ENCODE measurements at places on chromosomes 6 and 20.

DNA sequence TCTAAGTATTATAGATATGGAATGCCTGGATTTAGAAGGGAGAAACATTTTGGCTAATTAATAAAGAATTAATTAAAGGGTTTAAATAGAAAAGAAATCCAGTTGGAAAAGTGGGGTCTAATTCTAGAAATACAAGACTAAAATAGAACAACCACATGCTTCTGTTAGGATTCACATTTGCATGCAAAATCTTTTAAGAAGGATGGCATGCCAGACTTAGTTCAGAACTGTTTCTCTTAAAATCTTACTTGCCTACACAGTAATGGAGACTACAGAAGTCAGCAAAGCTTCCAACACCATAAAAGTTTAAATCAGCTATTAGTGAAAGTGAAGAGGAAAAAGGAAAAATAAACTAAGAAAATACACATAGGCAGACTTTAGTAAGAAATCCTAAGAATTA lies 32.7 kb upstream of the KATNA1 start:
- no peak for DNase-seq

GRCh38 chr6:16783952-16784565 lies 22.8 kb upstream of the ATXN1 start:
- no peak for DNase-seq

- peak; percentile 76 for DNase-seq
These were observed 135.0 kb upstream of the RIPOR2 start for GRCh38 chr6:25070547-25071366.

GRCh38 chr6:86857783-86858182 lies 79.5 kb upstream of the HTR1E start:
- DNase-seq = no peak

DNA sequence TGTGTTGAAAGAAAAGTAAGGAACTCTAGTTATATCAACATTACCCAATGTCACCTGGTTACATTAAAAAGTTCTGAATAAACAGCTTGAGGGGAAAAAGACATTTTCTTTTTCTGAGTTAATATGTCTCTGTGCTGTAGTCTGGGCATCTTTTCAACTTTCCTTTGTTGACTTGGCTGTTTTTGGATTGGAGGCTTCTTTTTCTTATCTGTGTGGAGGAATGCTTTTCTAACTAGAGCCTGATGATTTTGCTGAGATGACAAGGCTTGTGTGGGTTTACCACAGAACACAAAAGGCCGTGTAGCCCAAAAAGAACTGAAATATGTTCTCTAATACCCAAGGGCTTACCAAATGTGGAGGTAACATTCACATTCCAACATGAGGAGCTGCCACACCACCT lies 161.8 kb downstream of the KCNQ5 start:
- no peak for DNase-seq

GRCh38 chr6:34011264-34011663 lies 134.6 kb downstream of the GRM4 start:
- DNase-seq = no peak

GRCh38 chr6:166657531-166657930 lies 30.5 kb upstream of the RPS6KA2 start:
- DNase-seq = no peak

DNA sequence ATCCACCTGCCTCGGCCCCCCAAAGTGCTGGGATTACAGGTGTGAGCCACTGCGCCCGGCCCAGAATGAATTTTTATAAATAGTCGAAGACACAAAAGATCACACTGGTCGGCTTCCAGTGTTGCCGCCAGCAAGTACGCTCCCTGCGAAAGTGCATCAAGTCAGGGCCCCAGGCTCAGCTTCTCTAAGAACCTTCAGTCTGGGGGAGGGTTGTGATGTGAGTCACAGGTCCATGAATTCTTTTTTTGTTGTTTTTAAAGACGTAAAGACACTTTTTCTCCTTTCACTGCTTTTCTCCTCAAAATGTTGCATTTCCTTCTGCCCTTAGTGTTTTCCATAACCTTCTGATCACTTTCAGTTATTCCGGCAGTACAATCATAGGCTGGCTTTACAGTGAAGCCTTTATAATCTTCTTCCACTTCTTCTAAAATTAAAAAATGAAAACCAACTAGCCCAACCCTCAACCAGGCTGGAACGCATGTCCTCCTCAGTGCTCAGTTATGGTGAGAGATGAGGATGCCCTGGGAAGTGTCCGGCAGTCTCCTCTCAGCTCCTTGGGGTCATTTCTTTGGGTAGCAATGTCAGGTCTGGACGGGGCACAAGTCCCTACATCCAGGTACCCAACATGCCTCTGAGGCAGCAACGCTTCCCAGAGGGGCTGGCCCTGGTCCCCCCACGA lies 66.6 kb downstream of the CSE1L start:
- no peak for DNase-seq
